ENCODE measurements at places on chromosomes 2 and 18.
A peak's percentile ranks its signal among the peaks of the same experiment; 100 is the strongest.

DNA sequence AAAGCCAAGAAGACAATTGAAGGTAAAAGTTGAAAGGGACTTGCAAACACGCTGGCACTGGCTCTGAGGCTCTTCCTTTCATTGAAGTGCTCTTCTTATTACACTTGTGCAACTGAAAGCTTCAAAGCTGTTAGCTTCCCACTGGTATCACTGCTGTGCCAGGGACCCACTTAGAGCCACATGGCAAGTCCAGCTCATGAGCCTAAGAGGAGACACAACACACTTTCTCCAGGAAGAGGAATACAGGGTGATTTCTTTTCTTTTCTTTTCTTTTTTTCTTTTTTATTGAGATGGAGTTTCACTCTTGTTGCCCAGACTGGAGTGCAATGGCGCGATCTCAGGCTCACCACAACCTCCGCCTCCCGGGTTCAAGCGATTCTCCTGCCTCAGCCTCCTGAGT is 218.2 kb downstream of the ATAD2B start:
- DNase-seq, result no peak

GRCh38 chr2:2889646-2890045 is 488.0 kb downstream of the EIPR1 start:
- no peak for DNase-seq

- DNase-seq, result no peak
Measured at GRCh38 chr2:119326938-119327337, 39.7 kb downstream of the C2orf76 start.

DNA sequence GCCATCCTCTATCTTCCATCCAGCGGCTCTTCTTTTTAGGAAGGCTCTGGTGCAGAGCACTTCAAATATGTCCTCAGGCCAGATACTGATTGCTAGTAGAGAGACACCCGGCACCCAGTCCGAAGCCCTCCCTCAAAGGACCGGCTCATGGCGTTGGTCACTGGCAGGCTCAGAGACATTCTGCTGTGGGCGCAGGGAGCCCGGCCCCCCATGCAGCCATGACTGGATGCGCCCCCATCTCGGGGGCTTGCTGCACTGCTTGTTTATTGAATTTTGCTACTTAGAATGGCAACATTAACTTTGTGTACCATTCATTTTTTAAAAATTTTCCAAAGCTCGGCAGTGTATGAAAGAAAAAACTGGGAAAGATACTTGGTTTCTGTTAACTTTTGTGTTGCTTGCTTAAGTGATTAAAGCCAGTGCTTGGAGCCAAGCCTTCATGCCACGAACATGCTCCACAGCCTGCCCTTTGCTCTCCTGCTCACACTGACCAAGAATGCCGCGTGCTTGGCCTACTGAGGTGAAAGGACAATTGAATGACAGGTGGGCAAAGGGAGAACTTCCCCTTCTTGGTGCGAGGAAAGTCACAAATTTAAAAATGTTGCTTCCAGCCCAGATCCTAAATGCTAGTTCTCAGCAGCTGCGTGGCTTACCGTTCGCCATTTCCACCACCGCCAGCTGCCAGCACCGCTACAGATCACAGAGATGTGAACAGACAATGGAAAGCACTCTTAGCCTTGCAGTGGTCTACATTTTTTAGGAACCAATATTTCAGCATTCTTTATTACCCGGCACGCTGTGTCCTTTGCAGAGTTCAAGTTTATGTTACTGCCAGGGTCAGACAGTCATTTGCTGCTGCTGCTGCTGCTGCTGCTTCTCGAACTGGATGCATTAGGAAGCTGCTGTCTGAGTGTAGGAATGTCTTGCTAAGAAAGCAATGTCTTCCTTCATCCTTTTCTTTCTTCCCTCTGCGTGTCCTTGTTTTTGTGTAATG is 76.7 kb downstream of the FAM210A start:
- no peak for DNase-seq

DNA sequence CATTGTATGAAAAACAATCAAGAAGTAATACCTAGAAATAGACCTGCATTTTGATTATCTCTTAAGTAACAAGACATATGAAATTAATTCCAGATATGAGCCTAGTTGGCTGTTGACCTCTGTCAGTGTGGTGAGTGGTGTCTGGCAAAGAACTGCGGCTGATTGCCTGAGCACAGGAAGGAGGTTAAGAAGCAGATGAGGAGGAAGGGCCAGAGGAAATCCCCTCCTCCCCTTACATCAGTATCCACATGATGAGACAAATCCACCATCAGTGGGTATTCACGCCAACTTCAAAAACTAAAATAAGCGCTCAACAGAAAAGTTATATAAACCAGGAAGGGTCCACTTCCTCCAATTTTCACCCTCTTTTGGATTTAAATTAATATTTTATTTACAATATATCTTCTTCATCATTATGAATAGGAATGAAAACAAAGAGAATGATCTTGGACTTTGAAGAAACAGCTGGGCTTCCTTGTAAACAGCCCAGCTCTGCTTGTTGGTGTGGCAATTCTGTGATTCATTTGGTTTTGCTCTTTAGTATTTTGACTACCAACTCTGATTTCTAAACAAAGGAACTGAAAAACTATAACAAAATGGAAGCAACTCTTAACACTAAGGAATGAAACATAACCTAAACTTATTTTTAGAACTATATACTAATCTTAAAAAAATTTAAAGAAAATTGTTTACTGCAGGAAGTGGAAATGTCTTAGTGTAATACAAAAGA is 27.3 kb downstream of the RFTN2 start:
- DNase-seq, result no peak

DNA sequence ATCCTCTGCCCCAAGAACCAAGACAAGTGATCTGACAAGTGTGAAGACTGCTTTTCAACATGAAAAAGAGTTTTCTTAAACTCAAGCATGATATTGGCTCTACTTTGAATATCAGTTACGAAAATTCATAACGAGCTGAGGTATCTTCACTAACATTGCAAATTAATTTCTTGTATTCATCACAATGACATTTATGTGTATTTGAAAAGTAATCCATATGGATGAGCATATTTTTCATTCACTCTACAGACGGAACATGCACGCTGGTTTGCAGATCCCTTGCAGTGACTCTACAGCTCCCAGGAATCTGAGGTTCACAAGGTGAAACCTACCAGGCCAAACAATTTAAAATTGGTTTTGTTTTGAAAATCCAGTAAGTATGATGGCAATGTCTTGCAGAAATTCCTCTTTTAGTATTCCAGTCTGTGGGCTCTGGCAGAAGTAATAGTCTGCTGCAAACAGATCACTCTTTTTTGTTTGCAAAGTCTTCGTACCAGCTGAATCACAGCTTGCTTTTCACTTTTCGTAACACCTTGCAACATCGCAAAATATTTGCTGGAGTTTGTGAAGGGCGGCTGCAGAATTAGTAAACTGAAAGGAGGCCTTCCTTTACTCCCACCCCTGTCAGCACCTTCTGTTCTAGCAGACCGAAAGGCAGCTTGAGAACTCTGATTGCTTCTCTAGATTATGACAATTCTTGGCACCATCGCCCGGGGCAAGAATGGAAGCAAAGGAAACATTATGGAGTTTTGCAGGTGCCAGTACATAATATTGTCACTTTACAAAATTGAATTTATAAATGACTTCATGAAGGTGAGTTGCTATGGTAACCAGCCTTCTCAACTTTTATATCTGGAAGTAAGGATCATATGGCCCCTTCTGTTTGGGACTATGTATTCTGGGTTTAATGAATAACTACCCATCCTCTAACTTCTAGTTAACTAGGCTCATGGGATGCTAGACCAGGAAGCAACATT is 168.7 kb downstream of the TMEM247 start:
- DNase-seq, result no peak

DNA sequence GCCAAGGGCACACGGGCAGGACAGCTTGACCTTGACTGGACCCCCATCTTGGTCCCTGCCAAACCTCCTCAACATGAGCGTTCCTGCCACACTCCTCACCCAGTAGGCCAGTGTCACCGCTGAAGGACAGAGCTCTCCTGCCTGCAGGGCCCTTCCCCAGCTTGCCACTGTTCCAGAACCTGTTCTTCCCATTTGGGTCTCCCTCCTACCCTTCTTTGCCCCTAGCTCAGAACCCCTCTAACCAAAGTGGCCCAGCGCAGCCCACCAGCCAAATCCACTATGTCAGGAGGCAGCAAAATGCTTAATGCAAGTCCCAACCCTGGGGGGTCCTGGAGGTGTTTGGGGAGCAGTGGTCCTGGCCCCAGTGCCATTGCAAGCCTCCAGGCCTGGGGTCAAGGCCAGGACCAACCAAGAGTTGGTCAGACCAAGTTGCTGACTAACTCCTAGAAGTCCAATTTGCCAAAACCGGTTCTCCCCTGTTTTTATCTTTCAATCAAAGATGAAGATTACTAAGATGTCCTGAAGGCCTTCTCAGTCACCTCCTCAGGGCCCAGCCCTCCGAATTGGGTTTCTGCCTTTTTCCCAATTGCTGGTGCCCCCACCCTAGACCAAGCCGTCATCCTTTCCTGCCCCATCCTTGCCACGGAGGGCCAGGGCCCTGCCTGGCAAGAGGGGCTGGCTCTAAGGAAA is 4.5 kb upstream of the ASPRV1 start:
- no peak for DNase-seq

- DNase-seq, result no peak
Measured at GRCh38 chr18:46793565-46793964, 36.7 kb upstream of the ST8SIA5 start.

DNA sequence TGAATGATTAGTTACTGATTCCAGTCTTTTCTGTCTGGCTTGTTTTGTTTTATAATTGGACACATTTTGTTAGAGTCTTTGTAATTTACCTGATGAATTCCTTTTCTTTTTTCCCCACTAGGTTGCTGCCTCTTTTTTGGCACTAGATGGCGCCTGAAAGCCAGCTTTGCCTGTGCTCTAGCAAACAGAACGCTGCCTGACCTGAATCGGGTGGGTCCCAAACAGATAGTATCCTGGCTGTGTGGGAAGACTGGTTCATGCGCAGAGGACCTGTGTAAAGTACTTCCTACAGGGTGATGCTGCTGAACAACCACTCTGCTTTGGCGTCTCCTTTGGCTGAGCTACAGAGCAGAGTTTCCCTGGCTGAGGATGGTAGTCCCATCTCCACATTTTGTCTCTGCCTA is 288.2 kb downstream of the IKZF2 start:
- peak; percentile 5 for DNase-seq

Measured in KG1 (cell line).